Prostate gland (tissue), 2 donors: ENCODE measurements at places on chromosomes 1 and 21. TPM values are rescaled to one million over a fixed set of nuclear protein-coding genes. Genes with fewer than 3 reads are reported as not detected.

DNA sequence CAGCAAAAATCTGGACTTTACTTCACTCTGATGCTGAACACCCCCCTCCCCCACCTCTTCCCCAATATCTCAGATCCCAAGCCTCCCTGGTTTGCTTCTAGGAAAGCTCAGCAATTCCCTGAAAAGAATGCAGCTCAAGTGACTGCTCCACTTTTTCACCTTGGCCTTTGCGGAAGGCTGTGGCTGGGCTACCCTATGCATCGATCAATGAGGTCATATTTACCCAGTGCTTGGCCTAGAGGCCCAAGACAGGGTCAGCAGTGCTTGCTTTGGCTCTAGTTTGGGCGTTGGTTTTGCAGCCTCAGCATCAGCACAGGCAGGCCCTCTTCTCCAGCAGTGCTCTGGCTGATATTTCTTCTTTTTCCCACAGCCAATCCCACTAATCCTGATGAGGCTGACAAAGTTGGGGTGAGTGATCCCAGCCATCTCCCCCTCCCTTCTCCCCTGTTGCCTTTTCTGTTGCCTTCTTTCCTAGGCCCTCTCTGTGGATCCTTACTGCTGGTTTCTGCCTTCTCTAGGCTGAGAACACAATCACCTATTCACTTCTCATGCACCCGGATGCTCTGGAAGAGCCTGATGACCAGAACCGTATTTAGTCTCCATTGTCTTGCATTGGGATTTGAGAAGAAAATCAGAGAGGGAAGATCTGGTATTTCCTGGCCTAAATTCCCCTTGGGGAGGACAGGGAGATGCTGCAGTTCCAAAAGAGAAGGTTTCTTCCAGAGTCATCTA, 14.2 kb downstream of the FCGR2B start:
- DNase-seq = no peak

- DNase-seq = no peak
Measured at GRCh38 chr21:40766381-40766780, 80.6 kb downstream of the DSCAM start.

DNA sequence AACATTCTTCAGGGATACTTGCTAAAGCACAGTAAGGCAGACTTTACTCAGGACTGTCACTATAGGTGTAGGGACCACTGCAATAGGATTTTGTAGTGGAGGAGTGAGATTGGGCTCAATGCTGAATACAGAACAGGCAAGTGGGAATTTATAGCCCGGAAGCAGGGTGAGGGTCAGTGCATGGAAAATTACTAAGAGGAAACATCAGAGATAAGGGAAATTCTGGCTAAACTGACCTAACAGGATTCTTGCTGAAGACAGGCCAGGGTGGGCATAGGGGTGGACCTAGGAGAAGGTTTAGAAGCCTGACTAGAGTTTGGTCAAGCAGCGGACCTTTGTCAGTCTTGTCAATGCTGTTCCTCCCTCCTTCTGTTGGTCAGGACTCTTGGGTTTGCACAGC, 20.8 kb upstream of the ZNF362 start:
- DNase-seq = no peak

GRCh38 chr1:98104289-98104688, 183.5 kb upstream of the DPYD start:
- DNase-seq = no peak

DNA sequence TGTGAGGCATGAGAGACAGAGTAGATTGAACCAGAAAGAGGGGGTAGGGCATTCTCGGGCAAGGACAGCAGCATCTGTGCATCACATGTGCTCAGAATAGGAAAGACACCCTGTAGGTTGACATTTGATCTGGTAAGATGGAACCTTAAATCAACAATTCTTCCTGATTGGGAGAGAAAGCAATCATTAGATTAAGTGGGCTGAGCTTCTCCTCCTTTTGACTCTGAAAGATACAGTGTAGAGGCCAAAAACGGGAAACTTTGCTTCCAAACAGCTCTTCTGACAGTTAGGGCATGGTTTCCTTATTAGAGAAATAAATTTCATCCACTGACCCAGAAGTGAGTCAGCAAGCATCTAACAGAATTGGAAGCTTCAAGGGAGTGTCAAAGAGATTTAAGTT, 9.7 kb downstream of the KIF14 start:
- DNase-seq = no peak

DNA sequence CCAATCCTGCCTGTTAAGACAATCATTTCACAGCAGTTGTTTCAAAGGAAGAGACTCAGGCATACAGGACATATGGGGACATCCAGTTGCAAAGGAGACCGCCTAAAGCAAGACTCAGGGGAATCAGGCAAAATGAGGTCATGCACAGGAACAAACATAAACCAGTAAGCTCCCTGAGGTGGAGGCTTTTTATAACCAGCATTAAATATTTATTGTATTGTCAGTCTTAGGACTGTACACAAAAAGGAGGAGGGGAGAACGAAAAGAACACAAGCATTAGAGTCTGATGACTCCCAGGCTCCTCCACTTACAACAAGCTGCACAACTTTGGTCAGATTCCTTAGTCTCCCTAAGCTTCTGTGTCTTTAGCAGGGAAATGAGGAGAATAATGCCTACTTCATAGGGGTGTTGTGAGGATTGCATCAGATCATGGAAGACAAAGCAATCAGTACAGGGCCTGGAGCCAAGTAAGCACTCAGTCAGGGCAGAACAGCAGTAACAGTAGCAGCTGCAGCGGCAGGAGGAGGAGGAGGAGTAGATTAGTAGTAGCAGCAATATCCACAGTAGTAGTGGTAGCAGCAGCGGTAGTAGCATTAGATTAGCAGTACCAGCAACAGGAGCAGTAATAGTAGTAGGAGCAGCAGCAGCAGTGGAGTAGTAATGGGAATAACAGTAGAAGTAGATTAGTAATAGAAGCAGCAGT, 54.2 kb upstream of the SPATA6 start:
- peak; percentile 29 for DNase-seq

DNA sequence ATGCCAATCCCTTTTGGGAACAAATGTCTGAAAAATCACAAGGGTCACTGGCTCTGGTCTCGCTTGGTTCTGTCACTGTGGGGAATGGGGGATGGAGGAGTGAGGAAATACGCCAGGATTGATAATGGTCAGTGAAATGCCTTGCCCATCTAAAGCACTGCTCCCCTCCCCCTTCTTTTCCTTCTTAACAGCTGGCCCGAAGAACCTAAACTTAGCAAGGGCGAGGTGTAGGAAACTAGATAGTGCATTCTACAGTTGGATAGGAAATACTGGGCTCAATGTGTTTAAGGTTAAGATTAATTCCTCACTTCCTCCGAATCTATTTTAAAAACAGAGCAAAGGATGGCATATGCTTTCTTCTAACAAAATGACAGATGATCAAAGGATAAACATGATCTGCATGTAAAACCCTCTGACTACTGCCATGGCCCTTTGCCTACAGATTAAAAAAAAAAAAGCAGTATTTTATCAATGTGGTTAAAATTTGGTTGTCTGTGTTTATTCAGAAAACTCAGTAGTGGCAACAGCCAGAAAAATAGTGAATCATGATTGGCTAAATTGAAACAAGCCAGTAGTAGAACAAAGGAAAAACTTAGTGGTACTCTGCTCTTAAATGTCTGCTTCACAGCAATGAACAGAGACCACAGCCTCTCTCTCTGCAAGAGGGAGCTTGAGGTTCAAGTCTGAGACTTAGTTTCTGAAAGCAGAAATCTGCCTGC, 86.1 kb upstream of the VAV3 start:
- DNase-seq = no peak

DNA sequence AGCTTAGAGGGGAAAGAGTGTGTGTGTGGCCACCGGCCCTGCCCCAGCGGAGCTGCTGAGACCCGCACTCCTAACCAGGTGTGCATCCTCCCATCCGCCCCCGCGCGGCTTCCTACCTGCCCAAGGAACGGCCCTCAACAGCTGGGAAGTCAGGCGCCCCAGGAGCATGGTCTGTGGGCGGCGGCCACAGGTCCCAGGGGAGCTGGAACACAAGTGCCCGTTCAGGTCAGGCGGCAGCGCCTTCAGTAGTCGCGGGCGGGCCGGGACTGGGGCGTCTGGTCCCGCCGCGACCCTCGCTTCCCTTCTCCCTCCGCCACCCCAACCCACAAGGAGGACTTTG, 448 bp downstream of the AURKAIP1 start:
- no peak for DNase-seq

DNA sequence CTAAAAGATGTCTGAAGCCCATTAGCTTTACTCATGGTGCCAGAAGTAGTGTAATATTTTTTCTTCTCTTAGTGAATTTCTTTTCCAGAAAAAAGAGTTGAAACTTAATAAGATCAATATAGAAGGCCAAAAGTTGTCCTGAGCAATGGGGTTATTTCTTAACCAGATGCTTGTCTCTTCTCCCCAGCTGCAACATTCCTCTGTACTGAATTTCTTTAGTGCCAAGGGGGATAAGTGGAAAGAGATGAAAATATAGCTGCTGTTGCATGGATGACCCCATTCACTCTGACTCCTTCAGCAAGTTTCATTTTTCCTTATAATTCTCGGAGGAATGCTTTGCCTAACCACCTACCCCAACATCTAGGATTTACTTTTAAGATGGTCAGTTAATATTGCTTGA, 675.0 kb downstream of the USP25 start:
- DNase-seq = no peak

DNA sequence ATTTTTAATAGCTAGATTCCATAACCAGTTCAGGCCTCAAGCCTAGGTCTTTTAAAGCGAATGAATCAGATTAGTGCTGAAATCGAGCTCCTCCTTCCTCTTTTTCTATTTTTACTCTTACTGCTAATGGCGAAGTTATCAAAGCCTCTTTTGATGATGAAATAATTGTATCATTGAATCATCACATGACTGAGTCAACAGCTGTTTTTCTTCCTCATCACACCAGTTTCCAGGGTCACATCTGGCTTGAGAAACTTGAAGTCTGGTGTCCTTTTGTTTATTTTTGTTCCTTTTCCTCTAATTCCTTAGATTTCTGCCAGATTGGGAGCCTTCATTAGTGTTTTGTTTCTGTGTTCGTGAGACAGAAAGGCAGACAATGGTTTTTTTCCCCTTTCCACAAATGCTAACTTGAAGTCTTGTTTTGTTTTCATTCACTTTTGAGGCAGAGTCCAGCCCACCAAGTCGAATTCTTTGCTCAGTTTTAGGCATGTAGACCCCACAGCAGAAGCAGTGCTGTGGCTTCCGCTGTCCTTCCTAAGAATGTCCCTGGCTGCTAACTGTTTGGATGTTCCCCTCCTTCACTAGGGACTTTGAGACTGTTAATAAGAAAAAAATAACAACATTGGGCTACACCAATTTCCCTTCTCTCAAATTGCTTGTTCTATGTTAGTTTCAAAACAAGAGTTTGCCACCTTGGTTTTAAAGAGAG, 51.9 kb upstream of the FMOD start:
- no peak for DNase-seq

DNA sequence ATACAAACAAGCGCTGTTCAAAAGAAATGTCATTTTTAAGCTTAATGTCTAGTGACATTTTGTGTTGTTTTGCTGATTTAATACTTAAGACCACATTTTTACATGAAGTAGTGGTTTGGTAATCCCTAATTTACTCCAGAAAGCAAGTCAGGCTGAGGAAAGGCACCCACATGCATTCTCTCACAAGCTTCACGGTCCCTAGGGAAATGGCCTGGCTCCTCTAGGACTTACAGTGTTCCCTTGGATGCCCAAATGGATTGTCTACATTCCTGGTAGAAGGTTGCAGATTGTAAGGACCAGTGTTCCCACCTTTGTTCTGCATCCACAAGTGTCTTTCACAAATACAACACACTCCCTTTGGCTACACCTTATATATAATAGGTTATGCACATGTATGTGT, 9.5 kb downstream of the GPSM2 start:
- DNase-seq = no peak

GRCh38 chr1:3368711-3369445, 85.6 kb upstream of the ARHGEF16 start:
- DNase-seq = no peak

- DNase-seq = no peak
Measured at GRCh38 chr1:1086911-1087341, 12.8 kb upstream of the RNF223 start.

DNA sequence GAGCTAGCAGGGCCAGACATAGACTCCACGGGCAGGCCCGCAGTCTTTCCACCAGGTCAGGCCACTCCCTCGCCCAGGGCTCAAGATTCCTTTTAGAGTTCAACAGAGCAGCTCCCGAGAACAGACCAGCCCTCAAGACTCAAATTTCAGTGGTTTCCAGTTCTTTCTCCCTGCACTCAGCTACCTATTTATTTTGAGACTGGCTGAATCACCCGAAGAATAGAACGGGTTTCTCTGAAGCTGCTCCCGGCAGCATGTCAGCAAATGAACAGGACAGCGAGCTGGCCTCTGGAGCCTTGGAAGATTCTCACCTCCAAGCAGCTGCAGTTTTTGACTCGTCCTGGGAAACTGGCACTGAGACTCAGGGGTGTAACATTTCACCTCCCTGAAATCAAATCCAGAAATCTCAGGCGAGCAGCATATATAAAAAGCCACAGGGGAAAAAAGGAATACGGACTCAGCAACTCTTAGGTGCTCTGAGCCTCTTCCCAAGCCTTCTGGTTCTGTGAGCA, 177.9 kb downstream of the CLIC6 start:
- DNase-seq = no peak

- DNase-seq = no peak
Measured at GRCh38 chr1:33434363-33434750, 3.5 kb upstream of the PHC2 start.

GRCh38 chr1:164806531-164806930, 247.5 kb downstream of the PBX1 start:
- DNase-seq = no peak

DNA sequence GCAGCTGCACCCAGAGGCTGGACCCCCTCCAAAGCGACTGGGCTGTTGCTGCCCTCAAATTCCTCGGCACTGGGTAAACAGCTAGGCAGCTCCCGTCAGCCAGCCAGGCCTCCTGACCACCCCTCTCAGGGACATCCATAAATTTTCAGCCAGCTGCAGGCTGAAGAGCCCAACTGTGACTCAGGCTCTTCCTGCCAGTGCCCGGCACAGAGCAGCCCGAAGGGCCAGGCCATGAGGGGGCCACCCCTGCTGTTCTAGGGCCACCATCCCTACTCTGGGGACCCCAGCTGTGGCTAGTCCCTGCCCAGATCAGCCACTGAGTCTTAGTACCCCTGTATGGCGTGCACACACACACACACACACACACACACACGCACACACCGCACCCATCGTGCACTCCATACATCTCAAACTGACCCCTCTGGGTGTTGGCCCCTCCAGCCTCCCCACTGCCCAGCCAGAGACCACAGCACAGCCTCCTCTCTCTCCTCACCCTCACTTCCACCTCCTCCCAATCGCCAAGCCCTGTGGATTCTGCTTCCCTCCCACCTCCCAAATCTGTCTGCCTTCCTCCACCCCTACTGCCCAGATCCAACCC, 6.2 kb upstream of the LAPTM5 start:
- DNase-seq = peak; percentile 44

- peak; percentile 36 for DNase-seq
Measured at GRCh38 chr21:25708467-25709065, 26.1 kb downstream of the ATP5PF start.

- no peak for DNase-seq
Measured at GRCh38 chr1:18726368-18726767, 95.7 kb downstream of the PAX7 start.

The PCP4L1 gene
- 7.6 TPM for total RNA-seq

The GBP7 gene
- total RNA-seq = not detected

The FMO1 gene
- total RNA-seq = not detected

The LIPI gene
- total RNA-seq = 0.40 TPM

The HSD11B1 gene
- total RNA-seq = 9.3 TPM

The RIMKLA gene
- total RNA-seq = 2.3 TPM

The MAP7D1 gene
- total RNA-seq = 97.3 TPM

The CRYAA gene
- total RNA-seq = not detected

The SLC37A1 gene
- total RNA-seq = 44.2 TPM
